ENCODE measurements at places on chromosomes 16 and 17.

DNA sequence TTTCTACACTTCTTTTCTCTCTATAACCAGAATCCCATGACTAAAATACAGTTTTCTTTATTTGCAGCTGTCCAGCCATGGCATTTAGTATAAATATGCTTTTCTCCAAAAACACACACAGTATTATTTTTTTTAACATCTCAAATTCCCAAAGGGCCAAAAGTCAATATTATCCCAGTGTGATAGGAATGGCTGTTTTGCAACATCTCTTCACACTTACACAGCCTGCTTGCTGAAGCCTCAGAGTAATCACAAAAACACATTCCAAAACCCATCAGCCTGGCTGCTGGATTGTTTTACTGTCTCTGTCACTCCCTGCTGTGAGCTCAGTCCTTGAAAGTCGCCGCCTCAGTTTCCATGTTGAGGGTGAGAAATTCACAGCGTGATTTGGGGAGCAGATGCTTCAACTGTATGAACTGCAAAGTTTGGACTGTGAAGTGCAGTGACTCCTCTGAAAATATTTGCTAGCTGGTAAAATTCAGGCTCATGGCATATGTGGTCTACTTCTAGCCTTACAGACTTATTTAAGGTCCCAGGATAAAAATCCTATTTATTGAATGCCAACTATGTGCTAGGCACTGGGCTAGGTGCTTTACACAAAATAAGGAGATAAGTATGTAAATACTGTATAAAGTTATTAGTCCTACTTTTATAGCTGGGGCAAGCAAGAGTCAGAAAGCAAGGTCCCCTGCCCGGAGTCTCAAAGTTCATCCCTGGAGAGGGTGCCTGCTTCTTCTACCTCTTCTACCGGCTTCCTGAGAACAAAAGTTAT lies 116.5 kb downstream of the SOCS1 start:
- DNase-seq, result no peak

DNA sequence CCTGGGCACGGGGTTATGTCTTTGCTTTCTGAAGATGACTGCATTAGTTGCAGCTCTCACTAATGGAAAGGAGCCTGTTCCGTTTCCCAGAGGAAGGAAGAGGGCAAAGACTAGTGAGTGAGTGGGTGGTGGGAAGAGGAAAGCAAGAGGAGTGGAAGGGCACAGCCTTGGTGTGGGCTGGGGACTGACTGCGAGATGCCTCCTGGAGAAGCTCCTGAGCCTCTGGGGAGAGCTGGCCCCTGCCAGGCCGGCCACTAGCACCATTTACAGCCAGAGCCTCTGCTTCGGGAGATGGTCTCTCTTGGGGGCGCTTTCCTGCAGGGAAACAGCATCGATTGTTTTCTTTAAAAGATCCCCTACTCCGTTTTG lies 825 bp upstream of the RHBDL3 start:
- DNase-seq, result no peak

DNA sequence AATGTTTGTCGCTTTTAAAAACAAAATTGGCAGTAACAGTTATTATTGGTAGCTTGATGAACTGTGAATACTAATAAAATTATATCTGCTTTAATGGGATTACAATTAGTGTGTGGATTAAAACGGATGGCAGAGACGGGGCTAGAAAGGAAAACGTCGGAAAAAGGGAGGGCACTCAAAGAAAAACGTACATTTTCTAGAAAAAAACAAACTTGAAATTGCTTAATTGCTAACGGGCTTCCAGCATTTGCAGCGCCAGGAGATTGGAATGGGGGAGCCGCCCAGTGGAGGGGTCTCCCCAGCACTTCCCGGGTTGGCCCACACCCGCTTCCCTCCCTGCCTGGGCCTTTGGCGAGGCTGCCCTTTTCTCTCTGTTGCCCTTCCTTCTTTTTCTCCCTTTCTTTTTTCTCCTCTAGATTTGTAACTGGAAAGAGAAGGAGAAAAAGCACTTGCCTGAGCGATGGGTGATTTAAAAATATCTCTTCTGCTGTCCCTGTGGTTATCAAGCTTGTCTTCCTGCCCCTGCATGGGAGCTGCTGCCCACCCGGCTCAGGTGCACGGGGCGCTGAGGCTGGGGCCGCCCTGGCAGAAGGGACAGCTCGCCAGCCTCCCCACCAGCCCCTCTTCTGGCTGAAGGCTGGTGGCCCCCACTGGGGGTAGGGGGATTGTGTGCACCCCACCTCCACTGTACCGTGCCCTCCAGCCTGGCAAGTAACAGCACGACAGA lies 5.9 kb downstream of the BAHCC1 start:
- no peak for DNase-seq

GRCh38 chr16:85898521-85899442 lies at the start of gene IRF8:
Gene IRF8, plus strand, starts transcription at chr16:85899162. Its CDS starts 3,854 bp downstream, at chr16:85903016.
- no peak for DNase-seq

All from LNCaP clone FGC (cell line).